ENCODE measurements at places on chromosomes 16 and 17.

- H3K27me3 ChIP-seq, result peaks cover 35% of the 10 kb centered on the region
- H3K27ac ChIP-seq, result no peak overlapping the region
- no peak overlapping the region for H3K4me3 ChIP-seq
- no peaks in the 10 kb centered on the region for H3K36me3 ChIP-seq
- peaks cover 2% of the 10 kb centered on the region for H3K4me1 ChIP-seq
- no peak for DNase-seq
These were observed 6.5 kb upstream of the SDK2 start for GRCh38 chr17:73650617-73651200.

- no peak overlapping the region for H3K27ac ChIP-seq
- H3K4me1 ChIP-seq, result peaks cover 2% of the 10 kb centered on the region
- no peaks in the 10 kb centered on the region for H3K36me3 ChIP-seq
- DNase-seq, result no peak
These were observed 30.1 kb downstream of the CCL4 start for GRCh38 chr17:36133602-36134236.

GRCh38 chr16:57970970-57971369 lies at the start of gene CNGB1:
Gene CNGB1 (minus strand): TSS chr16:57971128. CDS start chr16:57967286, 3,842 bp downstream.
- no peak within 1 kb of the TSS for H3K27ac ChIP-seq
- H3K4me3 ChIP-seq, result no peak within 1 kb of the TSS
- H3K4me1 ChIP-seq, result no peaks in the 10 kb centered on the region
- no peaks in the 10 kb centered on the region for H3K36me3 ChIP-seq
- peaks cover 4% of the 10 kb centered on the region for H3K27me3 ChIP-seq

GRCh38 chr16:89744813-89745212 lies 23.5 kb downstream of the ZNF276 start:
- no peaks in the 10 kb centered on the region for H3K4me1 ChIP-seq
- no peak overlapping the region for H3K27ac ChIP-seq
- H3K36me3 ChIP-seq, result peaks cover 8% of the 10 kb centered on the region
- DNase-seq, result no peak
- H3K4me3 ChIP-seq, result no peak overlapping the region

- H3K27ac ChIP-seq, result no peak overlapping the region
- no peak for DNase-seq
- H3K27me3 ChIP-seq, result peaks cover 10% of the 10 kb centered on the region
- H3K36me3 ChIP-seq, result no peaks in the 10 kb centered on the region
- H3K4me1 ChIP-seq, result peaks cover 4% of the 10 kb centered on the region
These were observed 14.4 kb downstream of the EPOP start for GRCh38 chr17:38660097-38661025.
